CD4-positive, alpha-beta T cell treated with Interferon alpha-2 for 1 hour (primary cell): ENCODE measurements at places on chromosomes 11 and 22.

GRCh38 chr22:37410174-37411055, 16.9 kb downstream of the ELFN2 start:
- DNase-seq: peak; percentile 11

DNA sequence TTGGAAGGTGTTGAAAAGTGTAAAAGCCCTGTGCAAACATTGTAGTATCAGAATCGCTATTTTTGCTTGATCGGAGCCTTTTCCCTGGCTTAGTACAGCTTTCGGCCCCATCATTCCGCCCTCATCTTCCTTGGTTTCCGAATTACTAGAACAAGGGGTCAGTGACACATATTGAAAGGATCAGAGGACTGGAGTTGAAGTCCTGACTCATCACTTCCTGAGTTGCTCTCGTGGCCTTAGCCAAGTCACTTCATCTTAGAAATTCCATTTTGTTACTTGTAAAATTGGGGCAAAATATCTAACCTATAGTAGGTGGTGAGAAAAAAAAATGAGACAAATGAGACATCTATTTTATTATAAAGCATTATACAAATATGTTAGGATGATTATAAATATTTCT, 375.0 kb downstream of the NTM start:
- DNase-seq: no peak

DNA sequence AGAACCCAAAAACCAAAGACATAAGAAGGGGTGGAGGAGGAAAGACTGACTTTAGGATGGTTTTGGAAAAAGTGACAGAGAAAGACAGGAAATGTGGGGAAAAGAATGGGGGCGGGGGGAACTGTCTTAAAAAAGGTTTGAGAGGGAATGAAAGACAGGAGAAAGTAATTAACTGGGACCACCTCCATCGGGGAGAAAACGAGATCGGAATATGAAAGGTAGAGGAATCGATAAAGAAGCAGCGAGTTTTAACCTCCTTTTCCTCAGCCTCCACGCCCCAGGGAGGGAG, 524 bp downstream of the MTMR2 start:
- DNase-seq: no peak

GRCh38 chr11:92225568-92226330, 1.1 kb downstream of the FAT3 start:
- no peak for DNase-seq

DNA sequence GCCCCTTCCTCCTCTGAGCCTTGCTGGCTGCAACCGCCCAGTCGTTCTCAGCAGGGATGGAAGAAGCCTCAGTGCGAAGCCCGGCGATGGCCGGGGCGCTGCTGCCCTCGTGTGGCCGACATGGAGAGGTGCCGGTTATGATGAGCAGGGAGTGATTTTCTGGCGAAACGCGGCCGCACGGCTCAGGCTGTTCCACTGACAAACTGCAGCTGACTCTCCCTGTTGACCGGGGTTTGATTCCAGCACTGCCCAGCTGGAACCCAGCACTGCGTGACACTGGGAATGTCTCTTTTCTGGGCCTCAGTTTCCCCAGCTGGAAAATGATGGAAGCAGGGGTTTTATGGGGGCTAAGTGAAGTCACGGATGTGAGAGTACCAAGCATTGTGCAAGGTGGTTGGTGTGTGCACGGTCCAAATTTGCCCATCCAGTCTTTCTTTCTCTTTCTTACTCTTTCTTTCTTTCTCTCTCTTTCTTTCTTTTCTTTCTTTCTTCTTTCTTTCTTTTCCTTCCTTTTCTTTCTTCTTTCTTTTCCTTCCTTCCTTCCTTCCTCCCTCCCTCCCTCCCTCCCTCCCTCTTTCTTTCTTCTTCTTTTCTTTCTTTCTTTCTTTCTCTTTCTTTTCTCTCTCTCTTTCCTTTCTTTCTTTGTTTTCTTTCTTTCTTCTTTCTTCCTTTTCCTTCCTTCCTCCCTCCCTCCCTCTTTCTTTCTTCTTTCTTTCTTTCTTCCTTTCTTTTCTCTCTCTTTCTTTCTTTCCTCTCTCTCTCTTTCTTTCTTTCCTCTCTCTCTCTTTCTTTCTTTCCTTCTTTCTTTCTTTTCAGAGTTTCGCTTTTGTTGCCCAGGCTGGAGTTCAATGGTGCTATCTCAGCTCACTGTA, 25.8 kb upstream of the MPPED1 start:
- DNase-seq: peak; percentile 76

DNA sequence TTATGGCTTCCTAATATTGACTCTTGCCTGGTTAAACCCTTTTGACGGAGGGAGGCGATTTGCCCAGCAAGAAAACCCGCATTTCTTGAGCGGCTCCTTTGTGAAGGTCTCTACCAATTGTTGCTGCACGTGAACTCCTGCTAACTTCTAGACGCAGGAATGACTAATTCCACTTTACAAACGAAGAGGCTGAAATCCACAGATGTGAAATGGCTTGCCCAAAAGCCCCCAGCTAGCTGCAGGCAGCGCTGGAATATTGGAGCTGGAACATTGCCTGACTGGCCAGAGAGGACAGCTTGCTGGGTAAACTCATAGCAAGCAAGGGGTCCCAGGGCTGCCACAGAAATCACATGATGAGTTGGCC, 542 bp downstream of the GCAT start:
- DNase-seq: no peak

DNA sequence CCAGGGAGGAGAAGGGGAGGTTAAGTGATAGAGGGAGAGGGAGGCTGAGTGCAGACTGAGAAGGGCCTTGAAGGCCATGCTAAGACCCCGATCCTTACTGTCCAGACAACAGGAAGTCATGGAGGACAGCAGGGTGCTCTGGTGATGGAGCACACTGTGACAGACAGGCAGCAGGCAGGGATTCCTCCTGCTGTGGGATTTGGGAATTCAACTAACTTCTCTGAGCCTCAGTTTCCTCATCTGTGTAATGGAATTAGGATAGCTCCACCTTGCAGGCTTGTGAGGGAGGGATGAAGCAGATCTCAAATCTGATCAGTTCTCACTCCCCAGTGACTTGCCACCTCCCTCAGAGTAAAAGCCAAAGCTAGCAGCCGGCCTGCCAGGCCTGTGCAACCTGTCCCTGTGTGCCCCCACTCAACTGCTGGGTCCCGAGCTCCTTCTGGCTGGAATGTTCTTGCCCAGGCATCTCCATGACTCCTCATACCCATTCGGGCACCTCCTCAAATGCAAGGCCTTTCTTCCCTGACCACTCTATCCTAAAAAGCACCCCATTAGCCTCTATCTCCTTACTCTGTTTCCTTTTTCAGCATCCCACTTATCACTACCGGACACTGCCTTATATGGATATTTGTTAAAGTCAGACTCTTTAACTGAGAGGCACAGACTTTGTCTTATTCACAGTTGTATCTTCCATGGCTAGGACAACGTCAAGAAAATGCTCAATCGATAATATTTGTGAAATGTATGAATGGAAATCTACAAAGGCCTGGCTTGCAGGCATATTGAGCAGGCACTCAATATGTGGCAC, 9.5 kb downstream of the ARAP1 start:
- DNase-seq: no peak
